Stimulated activated CD4-positive, alpha-beta T cell treated with anti-CD3 and anti-CD28 coated beads, Interleukin-4, amount 100 ng/mL, for 48 hours (primary cell): ENCODE measurements at places on chromosomes 13 and 19.

GRCh38 chr13:72221276-72221962 lies 354.4 kb upstream of the DACH1 start:
- DNase-seq = no peak

GRCh38 chr13:105732806-105733529 lies 802.5 kb downstream of the EFNB2 start:
- DNase-seq = no peak

- no peak for DNase-seq
These were observed 9.2 kb upstream of the ZNF761 start for GRCh38 chr19:53422551-53422950.

DNA sequence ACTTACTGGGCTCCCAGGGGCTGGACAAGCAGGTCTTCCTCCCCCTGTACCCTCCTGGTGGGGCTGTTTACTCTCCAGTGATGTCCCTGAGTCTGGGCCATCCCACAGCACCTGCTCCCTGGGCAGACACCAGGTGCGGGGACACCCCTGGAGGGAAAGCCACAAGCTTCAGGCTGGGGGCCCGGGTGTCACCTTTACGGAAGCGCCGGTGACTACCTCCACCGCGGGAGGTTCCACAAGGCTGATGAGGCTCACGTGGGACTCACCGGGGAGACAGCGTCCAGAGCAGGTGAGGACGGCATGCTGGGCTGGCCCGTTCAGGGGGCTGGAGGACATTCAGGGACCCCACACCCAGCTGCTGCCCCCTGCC lies 24.9 kb downstream of the NFILZ start:
- no peak for DNase-seq

GRCh38 chr19:46744005-46744691 lies 1.7 kb upstream of the FKRP start:
- DNase-seq = no peak
